ENCODE measurements at places on chromosomes 6 and 20. TPM values are rescaled to one million over a fixed set of nuclear protein-coding genes. Genes with fewer than 3 reads are reported as not detected.

Gene CRISP2
- total RNA-seq: 0.96 TPM

Gene TENT5A
- total RNA-seq: 99.0 TPM

DNA sequence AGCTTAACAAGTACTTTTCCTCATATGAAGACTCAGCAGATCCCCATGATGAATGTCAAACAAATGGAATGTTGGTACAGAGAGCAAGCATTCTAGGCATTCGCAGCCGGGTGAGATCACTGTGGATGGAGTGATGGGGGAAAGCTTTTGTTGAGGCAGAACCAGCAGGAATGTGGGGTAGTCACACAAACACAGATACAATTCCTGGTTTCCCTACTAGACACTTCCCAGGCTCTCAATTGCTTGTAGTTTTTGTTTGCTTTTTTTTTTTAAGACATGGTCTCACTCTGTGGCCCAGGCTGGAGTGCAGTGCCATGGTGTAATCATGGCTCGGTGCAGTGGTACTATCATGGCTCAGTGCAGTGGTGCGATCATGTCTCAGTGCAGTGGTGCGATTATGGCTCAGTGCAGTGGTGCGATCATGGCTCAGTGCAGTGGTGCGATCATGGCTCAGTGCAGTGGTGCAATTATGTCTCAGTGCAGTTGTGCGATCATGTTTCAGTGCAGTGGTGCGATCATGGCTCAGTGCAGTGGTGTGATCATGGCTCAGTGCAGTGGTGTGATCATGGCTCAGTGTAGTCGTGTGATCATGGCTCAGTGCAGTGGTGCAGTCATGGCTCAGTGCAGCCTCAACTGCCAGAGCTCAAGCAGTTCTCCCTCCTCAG, 15.4 kb upstream of the IER3 start:
- DNase-seq: peak; percentile 89

Gene CDH22
- total RNA-seq: 0.24 TPM

DNA sequence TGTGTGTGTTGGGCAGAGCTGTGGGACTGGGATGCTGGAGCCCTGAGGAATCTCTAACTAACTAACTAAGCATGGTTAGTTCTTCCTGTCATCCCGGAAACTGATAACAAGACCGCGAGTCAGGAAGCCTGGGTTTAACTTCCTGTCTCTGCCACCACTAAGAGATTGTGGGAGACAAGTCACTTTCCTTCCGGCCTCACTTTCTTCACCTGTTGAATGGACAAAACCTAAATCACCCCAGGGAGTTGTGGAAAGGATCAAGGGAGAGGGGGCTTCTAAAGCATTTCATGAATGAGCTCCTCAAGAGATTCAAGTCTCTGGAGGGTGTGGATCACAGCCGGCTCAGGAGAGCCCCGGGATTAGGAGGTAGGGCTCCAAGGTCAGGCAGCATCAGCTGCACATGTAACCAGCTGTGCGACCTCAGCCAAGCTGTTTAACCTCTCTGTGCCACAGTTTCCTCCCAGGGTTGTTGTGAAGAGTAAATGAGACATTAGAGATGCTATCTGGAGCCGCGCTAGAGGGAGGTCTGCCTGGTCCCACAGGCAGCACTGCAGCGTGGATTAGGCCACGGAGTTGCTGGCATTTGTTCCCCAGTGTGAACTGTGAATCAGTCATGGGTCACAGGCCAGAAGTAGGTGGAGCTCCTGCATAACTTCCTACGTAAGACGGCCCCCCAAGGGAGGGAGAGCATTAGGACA, 105.1 kb downstream of the TOX2 start:
- no peak for DNase-seq

- no peak for DNase-seq
These were observed 90.3 kb downstream of the VEGFA start for GRCh38 chr6:43860285-43860684.

DNA sequence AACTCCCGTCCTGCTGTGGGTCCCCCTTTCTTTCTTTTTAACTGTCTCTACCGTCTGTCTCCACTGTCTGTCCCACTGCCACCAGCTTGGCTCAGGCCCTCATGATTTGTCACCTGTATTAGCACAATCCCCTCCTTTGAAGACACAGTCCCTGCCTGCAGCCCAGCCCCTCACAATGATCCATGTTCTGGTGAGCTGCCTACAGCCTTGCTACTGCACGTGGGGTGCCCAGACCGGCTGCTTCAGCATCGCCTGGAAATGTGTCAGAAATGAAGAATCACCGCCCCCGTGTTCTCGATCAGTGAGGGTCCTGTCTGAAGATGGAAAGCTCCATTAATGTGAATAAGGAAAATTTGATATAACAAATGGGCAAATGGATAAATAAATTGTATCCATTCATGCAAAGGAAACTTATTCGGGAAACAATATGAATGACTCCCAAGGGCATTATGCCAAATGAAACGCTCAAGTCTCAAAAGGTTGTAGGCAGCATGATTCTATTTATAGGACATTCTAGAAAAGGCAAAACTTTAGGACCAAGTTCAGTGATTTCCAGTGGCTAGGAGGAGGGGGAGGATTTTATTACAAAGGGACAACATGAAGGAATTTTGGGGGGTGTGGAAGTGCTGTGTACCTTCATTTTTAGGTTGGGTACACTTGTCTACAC, 59.4 kb upstream of the CD83 start:
- no peak for DNase-seq

- DNase-seq: no peak
These were observed 23.3 kb downstream of the RNF144B start for GRCh38 chr6:18410412-18410811.

- DNase-seq: peak; percentile 19
These were observed 48.2 kb downstream of the FRK start for GRCh38 chr6:116012471-116012949.

- DNase-seq: peak; percentile 28
These were observed 660 bp downstream of the STXBP5 start for GRCh38 chr6:147204843-147205311.

Gene CFAP206
- 5.1 TPM for total RNA-seq

Gene OPRL1
- total RNA-seq: 2.9 TPM

Gene CEP250
- total RNA-seq: 3.9 TPM

Gene CLDN20
- 2.2 TPM for total RNA-seq

Gene KCNQ5
- total RNA-seq: 28.2 TPM

- no peak for DNase-seq
These were observed 67.6 kb downstream of the CD2AP start for GRCh38 chr6:47545223-47545622.

- no peak for DNase-seq
These were observed 370.9 kb upstream of the HS3ST5 start for GRCh38 chr6:114713690-114714089.

DNA sequence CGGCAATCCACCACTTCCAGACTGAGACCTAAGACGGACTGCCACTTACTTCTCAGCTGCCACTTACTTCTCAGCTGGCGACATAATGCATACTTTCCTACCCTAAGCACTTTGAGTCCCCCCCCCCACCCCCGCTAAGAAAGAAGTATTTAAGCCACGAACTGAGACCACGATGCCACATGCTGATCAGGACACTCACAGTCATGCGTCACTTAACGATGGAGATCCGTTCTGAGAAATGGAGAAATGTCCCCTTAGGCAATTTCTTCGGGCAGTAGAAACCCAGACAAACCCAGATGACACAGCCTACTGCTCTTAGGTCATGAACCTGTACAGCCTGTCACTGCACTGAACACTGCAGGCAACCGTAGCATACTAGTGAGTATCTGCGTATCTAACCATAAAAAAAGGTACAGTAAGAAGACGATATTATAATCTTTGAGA, 690 bp downstream of the IFNGR1 start:
- peak; percentile 55 for DNase-seq

Gene DSE
- total RNA-seq: 76.8 TPM

Gene ENPP1
- 64.0 TPM for total RNA-seq

Gene RAD21L1
- 19.5 TPM for total RNA-seq

DNA sequence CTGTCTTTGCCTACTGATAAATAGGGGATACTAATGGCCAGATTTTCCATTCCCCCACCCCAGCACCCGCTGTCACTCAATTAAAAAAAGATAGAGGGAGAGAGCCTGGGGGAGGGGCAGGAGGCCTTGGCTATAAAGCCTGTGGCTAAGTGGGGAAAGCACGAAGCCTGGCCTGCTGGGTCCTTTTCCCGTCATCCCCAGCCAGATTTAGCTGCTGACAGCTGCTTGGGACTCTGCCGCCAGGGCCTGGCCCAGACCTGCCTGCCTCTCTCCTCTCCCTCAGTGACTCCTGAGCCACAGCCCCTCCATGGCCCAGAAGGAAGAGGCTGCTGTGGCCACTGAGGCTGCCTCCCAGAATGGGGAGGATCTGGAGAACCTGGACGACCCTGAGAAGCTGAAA, at the start of gene APOBEC2:
TSS of gene APOBEC2 (plus strand) at position 162 of the 400 bp plus-strand sequence. CDS start at position 308, 146 bp downstream.
- DNase-seq: no peak

DNA sequence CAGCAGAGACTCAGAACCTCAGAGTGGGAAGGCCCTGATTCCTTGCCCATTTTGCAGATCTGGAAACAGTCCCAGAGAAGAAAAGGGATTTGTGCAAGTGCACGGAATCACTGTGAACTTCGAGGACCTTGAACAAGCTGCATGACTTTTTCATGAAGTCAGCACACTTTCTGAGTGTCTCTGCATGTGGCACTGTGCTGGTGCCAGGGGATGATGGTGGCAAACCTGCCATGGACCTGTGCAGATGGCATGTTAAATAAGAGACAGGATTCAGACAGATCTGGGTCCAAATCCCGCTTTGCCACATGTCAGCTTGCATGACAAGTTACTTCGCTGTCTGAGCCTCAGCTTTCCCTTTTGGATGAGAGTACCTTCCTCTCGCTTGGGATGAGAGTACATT, 26.8 kb downstream of the ZNF831 start:
- no peak for DNase-seq

DNA sequence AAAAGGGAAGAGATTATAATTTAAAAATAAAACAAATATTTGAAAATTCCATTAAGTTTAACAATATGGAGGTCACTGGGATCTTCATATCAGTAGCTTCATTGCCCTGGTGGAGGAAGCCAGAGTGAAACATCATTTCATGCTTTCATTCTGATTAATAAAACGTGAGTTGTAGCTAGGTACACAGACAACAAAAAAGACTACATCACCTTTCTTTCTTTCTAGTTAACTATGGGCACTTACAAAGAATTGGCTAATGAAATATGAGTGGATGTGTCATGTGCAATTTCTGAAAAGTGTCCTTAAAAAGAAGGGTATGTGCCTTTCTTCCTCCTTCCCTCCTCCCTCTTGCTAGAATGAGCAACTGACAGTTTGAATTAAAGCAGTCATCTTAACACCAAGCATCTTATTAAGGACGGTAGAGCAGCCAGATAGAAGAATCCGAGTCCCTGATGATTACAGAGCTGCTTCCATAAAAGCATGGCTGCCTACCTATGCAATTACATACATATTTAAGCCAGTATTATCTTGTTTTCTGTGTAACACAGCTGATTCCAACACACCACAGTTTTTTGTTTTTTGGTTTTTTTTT, 3.4 kb downstream of the SERAC1 start:
- DNase-seq: no peak

Gene DNAH8
- 0.24 TPM for total RNA-seq

Gene KIAA0408
- 2.9 TPM for total RNA-seq

DNA sequence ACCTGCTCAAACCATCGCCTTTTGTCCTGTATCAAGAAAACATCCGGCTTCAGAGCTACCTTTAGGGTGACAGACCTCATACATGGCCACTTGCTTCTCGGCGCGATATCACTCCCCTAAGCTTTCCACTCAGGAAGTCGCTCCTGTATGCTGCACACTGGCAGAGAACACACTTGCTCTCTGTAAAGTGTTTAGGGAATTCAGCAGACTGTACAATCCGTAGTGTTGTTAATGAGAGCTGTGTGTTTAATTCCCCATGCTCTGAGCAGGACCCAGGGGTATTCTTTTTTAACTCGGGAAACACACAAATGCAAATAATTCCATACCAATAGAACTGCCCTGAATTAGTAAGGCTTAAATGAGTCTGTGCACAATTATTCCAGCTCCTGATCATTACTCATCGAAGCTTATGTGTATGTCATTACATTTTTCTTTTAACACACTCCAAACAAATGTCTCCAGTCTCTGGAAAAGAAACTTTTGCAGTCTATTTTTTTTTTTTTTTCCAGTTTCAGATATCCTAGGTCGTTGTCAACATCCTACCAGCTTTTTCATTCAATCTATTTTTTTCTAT, 338.7 kb upstream of the ARID1B start:
- DNase-seq: peak; percentile 59

DNA sequence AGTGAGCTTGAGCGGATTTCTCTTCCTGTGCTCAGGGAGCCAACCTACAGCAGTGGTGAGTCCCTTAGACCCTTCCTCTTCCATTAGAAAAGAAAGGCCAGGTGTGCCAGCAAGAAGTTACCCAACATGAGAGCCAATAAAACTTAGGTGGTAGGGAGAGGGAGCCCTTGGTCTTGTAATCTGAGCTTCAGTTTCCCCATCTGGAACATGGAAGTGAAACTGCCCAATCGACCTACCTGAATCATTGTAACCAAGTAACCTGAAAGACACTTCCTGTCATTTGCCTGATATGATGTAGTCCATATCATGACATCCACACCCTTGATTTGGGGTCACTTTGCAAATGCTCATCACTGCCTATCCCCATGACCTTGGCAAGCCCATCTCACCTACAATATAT, 66.4 kb downstream of the MDGA1 start:
- DNase-seq: no peak

GRCh38 chr6:139713424-139713823, 339.0 kb upstream of the CITED2 start:
- no peak for DNase-seq

GRCh38 chr6:11534561-11534960, 3.0 kb upstream of the TMEM170B start:
- no peak for DNase-seq

GRCh38 chr6:37207903-37208456, 38.0 kb downstream of the PIM1 start:
- DNase-seq: peak; percentile 61

Gene PGBD1
- total RNA-seq: 9.9 TPM

- DNase-seq: no peak
These were observed 193.2 kb upstream of the COL21A1 start for GRCh38 chr6:56440551-56440981.

GRCh38 chr20:48154040-48154765, 368.9 kb upstream of the SULF2 start:
- DNase-seq: no peak

DNA sequence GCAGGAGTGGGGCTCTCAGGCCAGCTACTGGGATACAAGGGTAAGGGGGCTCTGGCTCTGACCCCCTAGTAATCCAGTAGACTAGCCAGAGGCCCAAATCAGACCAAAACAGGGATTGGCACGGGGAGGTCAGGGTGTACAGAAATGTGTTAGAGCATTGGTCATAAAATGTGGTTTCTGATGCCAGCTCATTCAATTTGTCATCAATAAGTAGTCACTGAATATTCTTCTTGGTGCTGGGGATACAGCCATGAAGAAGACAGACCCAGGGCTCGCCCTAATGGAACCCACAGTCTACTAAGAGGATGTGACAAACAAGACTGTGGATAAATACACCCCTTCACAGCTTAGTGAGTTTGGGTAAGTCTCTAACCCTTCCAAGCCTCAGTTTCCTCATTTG, 11.1 kb downstream of the MAP1LC3A start:
- DNase-seq: no peak
